Hepatocyte (in vitro differentiated cells): ENCODE measurements at places on chromosomes 5 and 9.

GRCh38 chr5:37710965-37711364 is 128.9 kb downstream of the GDNF start:
- DNase-seq, result no peak

GRCh38 chr9:125509476-125509875 is 197.5 kb downstream of the MAPKAP1 start:
- no peak for DNase-seq

DNA sequence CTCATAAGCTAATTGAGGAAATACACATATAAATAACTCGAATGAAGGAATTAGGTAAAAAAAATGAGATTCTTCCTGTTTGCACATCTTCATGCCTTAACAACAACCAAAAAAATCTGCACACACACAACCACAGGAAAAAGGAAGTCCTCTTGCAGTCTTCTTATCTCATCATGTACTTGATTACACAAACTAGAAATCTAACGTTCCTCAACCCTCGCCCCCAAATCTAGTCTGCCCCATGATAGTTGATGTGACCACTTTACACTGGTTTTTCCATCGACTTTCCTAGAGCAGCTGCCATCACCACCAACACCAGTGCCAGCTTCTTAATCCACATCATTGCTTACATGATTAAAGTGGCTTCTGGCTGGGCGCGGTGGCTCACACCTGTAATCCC is 31.2 kb upstream of the RNU6ATAC start:
- DNase-seq, result no peak

DNA sequence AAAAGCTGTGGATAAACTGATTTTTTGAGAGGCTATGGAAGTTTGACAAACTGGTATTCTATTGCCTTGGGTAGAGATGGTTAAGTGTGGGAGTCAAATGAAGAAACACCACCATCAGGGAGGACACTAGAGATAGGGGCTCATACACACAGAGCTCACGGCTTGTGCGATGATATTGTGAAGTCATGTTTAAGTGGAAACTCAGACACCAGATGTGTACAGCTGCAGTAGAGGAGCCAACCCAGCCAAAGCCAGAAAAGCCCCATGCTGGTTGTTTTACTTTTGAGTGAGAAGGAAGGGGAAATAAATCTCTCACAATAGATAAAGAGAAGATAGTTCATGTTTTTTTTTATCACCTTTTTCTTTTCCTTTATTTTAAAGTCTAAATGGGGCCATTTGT is 377.7 kb downstream of the DMRT2 start:
- no peak for DNase-seq

- peak; percentile 56 for DNase-seq
These were observed 25.6 kb downstream of the CAMK2A start for GRCh38 chr5:150263801-150264621.

DNA sequence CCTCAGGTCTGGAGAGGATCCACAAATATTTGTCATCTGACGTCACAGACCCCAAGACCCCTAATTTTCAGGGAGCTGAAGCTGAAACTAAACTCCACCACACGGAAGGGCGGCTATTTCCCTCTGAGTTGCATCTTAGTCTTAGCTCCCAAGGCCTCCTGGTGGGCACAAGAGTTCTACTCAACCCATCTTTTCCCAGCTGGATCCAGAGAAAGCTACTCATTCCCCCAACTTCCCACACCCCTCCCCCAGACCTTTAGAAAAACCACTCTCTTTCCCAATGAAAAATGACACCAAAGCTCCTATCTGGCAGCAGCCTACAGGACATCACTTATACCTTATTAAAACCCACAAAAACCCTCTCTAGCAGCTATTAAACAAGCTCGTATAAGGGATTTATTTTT is 67.1 kb upstream of the SLC1A1 start:
- DNase-seq, result peak; percentile 41

GRCh38 chr9:130756455-130757152 is 63.0 kb downstream of the EXOSC2 start:
- DNase-seq, result no peak

DNA sequence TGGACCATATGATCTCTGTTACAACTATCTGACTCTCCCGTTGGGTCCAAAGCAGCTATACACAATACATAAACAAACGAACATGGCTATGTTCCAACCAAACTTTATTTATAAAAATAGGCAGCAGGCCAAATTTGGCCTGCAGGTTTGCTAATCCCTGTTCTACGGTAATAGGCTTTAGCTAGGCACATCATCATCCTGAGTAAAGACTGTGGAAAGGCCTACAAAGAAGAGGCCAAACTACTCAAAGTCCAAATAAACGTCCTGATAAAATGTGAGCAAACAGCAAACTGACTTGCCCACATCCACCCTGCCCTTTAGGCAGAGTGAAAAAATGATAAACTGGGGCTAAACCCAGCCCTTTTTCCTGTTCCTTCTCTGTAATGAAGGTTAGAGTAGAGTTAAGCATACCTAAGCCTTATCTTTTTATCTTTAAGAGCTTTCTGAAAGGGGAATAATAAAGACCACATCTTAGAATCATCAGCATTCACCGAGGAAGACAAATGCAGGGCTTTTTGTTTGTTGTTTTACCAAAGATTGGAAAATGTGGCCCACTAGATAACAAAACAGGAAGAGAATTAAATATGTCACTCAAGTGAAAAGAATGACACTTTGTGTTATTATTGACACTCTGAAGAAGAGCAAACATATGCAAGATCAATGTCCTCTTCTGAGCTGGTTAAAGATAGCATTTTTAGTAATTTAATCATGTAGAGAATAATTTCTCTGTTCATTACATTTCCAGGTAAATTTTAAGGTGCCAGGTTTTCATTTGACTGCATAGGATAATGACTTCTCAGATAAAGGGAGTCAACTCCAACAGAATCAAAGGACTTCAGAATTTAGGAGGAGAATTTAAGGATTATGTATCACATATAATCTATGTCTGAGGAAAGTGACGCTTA is 160.0 kb upstream of the GNA14 start:
- DNase-seq, result peak; percentile 28

DNA sequence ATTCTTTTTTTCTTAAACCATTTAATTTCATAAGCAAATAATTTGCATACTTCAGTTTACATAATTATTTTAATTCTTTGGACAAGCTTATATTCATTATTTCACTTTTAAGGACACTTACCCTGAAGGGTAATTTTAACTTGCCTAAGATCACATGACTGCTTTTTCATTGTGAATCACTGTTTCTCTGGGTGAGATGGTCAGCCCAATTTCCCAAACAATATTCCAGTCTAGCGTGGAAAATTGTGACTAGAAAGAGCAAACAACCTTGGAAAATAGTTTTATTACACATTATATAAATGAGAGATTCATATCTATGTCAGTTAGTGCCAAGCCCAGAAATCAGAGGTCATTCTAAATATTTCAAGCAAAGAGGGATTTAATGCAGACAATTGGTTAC is 21.4 kb upstream of the JAKMIP2 start:
- no peak for DNase-seq

DNA sequence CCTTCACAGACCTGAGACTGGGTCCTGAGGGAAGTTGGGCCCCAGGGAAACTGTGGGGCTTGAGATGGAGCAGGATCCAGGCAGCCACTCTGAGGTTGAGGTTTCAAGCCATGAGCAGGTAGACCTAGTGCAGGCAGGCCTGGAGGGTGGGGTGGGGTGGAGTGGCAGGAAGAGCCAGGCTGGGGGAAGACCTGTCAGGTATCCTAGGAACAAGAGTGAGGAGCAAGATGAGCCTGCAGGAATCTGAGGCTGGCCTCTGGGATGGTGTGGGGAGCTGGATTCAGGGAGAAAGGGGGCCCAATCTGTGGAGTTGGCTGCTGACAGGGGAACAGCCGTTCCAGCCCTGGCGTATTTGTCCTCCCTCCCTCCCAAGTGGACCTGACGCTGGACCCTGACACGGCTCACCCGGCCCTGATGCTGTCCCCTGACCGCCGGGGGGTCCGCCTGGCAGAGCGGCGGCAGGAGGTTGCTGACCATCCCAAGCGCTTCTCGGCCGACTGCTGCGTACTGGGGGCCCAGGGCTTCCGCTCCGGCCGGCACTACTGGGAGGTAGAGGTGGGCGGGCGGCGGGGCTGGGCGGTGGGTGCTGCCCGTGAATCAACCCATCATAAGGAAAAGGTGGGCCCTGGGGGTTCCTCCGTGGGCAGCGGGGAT is 9.8 kb downstream of the RACK1 start:
- DNase-seq, result no peak

DNA sequence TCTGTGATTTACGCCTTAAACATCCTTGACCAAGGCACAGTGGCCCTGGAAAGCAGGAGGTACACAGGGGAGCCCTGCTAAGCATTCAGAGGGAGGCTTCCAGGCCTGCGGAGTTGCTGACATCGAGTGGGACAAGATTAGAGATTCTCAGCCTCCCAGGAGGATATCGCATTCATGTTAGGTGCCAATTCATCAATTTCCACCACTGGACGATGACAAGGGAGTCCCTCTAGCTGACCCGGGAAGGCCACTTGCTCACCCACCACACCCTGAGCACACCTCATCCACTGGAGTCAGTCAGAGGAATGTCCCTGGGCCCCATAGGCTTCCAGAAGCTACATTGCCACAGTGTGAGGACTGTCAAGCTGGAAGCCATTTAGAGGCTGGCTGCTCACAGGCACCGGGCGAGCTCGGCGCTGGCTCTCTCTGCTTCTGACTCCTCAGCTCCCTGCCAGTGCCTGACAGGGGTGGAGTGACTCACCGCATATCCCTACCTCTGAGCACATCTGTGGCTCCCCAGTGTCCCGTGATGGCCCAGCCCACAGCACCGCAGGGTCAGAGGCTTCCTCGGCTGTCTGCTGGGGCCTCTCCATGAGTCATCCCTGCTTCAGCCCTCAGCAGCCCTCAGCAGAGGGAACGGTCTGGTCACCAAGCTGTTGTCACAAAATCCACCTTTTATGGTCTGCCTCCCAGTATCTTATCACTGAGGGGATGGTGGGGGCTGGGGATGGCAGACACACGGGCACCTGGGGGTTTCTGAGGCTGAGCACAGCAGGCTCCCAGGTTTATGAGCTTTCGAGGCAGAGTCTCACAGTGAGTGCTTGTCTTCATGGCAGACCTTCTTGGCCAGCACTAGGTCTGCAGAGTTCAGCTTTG is 117.5 kb downstream of the ZNF608 start:
- peak; percentile 93 for DNase-seq

- no peak for DNase-seq
These were observed 177.0 kb upstream of the SH3GL2 start for GRCh38 chr9:17401858-17402257.

- no peak for DNase-seq
These were observed 1.6 kb upstream of the SETX start for GRCh38 chr9:132356324-132356924.

DNA sequence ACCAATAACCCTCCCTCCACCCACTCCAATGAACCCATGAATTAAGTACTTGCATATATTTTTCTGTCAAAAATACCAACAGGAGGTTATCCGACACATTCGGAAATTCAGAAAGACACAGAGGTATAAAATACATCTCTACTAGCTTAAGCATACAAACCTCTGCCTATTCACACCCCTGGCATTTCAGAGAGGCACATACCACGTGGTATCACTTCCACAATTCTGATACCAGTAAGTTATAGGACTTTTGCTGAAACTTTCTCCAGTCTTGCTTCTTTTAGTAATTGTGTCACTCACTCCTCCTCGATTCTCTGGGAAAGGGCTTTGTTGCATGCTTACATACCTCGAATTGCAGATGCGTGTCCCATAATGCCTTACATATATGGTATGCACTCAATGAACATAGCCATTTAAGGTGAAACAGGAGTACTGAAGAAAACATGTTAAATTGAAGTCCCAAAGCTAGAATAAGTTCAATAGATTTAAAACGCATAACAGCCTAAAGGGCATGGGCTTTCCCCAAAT is 58.1 kb downstream of the TLE1 start:
- no peak for DNase-seq

- no peak for DNase-seq
These were observed 37.3 kb downstream of the MED27 start for GRCh38 chr9:132042324-132042723.

GRCh38 chr9:123825342-123826060 is 104.4 kb downstream of the DENND1A start:
- no peak for DNase-seq

GRCh38 chr9:135704483-135704882 is 2.5 kb downstream of the KCNT1 start:
- DNase-seq, result no peak

DNA sequence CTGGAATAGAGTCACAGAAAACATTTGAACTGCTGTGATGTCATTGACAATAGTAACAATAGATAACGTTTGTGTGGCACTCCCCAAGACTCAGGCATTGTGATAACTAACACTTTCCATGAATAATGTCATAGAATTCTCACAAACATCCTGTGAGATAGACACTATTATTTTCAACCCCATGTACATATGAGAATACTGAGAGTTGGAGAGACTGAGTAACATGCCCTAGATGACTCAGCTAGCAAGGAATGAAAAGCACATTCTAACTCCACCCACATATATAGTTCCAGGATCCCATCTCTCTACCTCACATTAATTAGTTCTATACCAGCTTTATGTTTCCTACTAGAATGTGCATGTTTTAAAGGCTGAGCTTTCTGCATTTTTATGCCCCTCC is 71.4 kb downstream of the ASTN2 start:
- DNase-seq, result no peak
